Anterior cingulate cortex (tissue), 58 donors: ENCODE measurements at places on chromosomes 4 and X.

DNA sequence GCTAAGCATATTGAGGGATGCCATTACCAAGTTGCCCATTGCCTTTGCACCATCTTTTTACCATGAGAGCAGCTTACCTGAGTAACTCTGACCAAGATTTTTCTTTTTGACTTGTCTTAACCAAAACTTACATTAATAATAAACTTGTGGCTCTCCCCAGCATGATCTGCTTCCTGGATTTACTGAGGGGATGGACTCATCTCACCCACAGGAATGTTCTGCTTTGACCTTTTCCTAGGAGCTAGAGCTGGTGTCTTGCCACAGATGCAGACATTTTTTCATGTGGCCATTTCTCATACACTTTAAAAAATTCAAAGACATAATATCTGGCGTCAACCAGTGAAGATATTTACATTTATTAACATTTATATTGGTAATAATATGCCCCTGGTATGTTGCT is 79.2 kb upstream of the EFHC2 start:
- DNase-seq: no peak

GRCh38 chr4:154622598-154622997 is 10.1 kb upstream of the FGG start:
- DNase-seq: no peak

GRCh38 chr4:66266035-66266434 is 595.7 kb upstream of the EPHA5 start:
- no peak for DNase-seq

DNA sequence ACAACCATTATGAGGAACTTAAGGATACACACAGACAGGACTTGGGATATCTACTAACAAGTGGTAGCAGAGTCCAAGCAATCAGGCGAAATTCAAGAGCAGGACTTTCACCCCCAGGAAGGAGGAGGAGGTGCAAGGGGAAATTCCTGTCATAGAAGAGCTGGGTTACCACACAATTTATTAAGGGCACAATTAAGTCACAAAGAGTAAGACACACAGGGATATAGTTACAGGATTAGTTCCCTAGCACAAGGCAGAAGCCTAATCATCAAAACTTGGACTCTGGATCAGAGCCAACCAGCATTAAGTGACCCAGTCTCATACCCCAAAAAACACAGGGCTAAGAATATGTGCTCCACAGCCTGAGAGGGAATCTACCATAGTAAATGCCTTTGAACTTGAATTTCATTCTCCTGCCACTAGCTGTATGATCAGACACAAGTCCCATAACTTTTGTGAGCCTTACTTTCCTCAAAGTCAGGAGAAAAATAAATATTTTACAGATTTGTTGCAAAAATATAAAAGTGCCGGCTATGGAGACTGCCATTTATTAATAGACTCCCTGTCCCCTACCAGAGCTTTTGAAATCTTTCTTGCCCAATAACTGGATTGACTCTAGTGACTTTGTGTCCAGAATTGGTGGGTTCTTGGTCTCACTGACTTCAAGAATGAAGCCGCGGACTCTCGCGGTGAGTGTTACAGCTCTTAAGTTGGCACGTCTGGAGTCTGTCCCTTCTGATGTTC is 87.0 kb downstream of the SYNPO2 start:
- DNase-seq: no peak

DNA sequence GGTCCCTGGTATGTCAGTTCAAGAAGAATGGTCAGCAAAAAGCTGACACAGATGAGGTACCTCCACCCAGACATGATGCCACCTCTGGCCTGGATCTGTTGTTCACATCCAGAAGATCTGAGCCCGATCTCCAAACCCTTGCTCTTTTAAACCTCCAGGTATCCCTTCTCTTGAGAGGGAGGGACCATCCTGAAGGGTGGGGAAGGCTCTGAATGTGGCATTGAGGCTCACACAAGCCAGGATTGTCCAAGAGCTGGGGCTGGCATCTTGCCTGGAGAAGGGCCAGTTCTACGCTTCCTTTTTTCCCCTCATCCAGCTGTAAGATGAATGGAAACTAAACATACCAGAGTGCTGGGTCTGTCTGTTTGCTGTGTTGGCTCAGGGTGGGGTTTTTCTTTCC is at the start of gene ITIH6:
Gene ITIH6, minus strand, starts transcription at position 119 of the 400 bp plus-strand sequence. Its CDS starts 45 bp downstream, at position 74.
- no peak for DNase-seq

DNA sequence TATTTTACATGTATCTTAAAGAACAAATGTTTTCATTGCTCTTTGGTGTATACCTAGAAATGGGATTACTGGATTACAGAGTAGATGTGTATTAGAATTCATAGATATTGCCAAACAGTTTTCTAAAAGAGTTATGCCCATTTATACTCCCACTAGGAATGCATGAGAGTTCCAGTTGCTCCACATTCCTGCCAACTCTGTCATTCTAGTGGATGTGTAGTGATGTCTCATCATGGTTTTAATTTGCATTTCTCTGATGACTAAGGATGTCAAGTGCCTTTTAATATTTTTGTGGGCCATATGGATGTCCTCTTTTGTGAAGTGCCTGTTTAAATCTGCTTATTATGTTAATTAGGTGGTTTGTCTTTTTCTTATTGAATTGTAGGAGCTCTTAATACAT is 65.6 kb upstream of the BMP2K start:
- no peak for DNase-seq
